Astrocyte of the hippocampus (primary cell): ENCODE measurements at places on chromosomes 7 and 10.
A peak's percentile ranks its signal among the peaks of the same experiment; 100 is the strongest.

GRCh38 chr7:148665221-148665620, 33.5 kb upstream of the CUL1 start:
- peak; percentile 43 for DNase-seq

GRCh38 chr7:148622887-148623585, 32.5 kb downstream of the C7orf33 start:
- peak; percentile 33 for DNase-seq

DNA sequence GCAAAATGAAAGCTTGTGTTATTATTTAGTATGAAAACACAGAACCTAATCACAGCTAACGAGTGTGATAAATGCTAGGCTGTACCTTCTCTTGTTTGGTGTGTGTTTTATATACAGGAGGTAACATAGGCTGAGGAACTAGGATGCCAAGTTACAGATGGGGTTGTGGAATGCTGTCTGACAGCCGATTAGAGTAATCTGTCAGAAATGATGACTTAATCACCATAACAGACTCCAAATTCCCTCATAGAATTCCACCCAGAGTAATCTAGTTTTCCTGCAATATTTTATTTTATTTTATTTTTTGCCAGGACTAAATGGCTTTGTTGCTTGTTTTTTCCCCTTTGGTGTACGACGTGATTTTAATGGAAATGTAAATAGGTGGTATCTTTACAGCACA, 221.2 kb downstream of the CELF2 start:
- DNase-seq = no peak

GRCh38 chr7:12623885-12624498, 53.5 kb downstream of the SCIN start:
- peak; percentile 50 for DNase-seq

DNA sequence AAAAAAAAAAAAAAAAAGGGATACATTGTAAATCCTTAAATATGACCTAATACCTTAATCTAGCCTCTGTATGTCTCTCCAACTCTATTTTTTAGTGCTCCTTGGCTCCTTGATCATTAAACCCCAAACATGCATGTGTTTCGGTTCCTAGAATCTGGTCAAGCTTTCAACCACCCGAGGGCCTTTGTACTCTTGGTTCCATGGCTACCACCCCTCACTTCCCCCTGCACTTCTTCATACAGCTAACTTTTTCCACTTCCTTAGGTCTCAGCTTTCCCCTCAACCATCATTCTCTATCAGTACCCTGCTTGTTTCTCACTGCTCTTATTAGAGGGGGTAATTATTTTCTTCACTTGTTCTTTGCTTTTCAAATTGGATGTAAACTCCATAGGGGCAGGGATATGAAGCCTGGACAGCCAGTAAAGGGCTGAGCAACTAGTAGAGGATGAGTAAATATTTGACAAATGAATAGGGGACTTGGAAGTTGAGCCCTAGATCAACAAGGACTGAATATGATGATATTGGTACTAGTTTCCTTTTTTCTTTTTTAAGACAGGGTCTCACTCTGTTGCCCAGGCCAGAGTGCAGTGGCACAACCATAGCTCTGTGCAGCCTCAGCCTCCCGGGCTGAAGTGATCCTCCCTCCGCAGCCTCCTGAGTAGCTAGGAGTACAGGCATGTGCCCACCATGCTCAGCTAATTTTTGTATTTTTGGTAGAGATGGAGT, 4.3 kb upstream of the GDI2 start:
- no peak for DNase-seq

- no peak for DNase-seq
Observed at GRCh38 chr10:8037941-8038894, 16.3 kb upstream of the GATA3 start.

DNA sequence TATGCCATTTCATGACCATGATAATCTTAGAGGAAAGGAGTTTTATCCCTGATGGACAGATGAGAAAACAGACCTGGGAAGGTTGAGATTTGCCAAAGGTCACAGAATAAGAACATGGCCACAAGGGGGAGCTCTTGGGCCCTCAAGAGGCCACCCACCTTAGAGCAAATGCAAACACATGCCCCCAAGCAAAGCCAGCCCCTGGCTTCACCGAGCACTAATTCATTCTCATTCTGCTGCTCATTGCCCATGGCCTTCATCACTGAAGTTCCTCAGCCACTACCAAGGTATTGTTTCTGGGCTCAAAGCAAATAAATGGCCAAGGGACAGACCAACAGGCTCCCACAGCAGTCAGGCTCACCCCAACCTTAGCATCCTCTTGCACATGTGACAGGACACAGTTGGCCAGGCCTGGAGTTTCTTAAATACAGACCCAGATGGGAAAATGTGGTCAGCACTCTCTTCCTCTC, 44.2 kb downstream of the PDLIM1 start:
- peak; percentile 89 for DNase-seq

GRCh38 chr10:127151541-127151940, 44.9 kb downstream of the INSYN2A start:
- DNase-seq = peak; percentile 32

DNA sequence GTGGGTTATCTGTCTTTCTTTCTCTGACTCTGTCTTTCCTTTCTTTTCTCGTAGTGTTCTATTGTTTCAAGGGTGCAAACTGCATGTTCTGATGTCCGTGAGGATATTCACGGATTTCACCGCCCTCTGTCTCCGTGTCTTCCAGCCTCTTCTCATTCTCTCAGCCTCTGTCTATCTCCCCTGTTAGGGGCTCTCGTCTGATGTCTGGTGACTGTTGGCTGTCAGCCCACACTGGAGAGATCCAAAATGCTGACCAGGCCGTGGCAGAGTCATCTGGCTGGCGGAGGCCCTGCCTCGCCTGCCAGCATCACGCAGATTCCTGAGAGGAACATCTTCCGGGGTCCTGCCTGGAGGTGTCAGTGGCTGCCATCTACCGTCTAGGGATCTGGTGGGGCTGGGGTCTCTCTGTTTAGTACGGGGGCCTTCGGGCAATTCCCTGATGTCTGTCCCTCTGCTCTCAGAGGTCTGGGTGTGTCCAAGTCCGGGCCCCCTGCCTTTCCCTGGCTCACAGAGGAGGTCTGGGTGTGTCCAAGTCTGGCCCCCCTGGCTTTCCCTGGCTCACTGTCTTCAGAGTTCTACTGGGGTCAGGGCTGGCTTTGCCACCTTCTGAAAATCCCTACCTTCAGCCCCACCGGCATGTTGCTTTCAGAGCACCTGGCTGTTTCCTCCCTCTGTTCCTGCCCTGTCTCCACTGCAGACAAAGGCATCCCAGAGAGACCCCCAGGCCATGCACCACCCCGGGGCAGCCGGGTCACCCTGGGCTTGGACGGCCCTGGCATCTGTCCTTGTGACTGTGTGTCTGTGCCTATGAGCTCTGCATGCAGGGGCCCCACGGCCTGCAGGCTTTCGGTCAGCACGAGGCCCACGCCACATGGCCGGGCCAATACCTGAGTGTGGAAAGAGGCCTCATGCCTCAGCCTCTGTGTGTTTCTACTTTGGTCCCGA, 14.0 kb upstream of the SCART1 start:
- no peak for DNase-seq

- DNase-seq = no peak
Observed at GRCh38 chr10:74332398-74332797, 181.4 kb downstream of the ADK start.

- peak; percentile 74 for DNase-seq
Observed at GRCh38 chr10:43854007-43854406, 205.3 kb upstream of the ZNF32 start.

DNA sequence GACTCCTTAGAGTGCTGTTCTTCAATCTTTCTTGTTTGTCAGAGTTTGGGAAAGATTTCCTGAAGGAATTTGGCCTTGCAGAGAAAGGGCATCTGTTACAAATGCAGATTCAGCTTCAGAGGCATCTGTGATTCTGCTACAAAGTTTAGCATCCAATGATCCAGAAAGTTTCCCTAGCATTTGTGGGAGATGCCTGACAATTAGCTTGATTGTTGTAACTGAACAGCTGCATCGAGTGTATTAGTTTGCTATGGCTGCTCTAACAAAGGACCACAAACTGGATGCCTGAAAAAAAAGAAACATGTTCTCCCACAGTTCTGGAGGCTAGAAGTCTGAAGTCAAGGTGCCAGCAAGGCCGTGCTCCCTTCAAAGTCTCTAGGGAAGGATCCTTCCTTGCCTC, 365.1 kb downstream of the GRID1 start:
- no peak for DNase-seq

GRCh38 chr10:79241990-79242619, 105.2 kb upstream of the PPIF start:
- DNase-seq = peak; percentile 71

DNA sequence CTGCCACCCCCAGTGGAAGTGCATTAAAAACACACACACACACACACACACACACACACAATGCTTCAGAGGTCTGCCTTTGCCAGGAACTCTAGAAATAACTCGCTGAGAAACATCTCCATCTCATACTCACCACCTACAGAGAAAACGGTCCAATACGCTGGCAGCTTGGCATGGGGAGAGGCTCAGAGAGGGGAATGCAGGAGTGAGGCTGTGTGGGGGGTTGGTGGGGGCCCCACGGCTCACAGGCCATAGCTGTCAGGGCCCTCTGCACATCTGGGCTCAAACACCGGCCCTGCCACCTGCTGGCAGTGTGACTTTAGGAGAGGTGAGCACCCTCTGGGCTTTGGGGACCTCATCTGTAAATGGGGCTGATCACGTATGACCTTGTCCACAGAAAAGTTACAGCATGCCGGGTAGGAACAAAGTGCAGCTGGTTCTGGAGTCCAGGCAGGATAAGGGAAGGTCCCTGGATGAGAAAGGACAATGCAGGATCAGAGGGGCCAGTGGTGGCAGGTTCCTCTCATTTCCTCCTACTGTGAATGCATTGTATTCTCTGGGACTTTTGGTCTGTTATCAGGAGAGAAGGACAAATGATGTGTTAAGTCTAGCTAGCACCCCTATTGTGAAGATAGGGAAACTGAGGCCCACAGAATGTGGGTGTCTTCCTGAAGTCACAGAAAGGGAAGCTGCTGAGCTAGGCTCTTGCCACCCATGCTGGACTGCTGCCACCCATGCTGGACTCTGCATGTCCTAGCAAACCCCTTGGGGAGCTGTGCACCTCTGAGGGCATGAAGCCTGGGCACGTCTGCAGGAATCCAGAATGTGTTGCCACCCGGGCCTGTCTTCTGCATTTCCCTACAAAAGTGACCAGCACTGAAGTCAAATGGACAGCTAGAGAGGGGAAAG, 404.6 kb downstream of the RPS24 start:
- no peak for DNase-seq

- no peak for DNase-seq
Observed at GRCh38 chr10:70594161-70594560, 8.4 kb downstream of the PRF1 start.

GRCh38 chr7:88318196-88318595, 11.5 kb upstream of the STEAP4 start:
- DNase-seq = no peak

DNA sequence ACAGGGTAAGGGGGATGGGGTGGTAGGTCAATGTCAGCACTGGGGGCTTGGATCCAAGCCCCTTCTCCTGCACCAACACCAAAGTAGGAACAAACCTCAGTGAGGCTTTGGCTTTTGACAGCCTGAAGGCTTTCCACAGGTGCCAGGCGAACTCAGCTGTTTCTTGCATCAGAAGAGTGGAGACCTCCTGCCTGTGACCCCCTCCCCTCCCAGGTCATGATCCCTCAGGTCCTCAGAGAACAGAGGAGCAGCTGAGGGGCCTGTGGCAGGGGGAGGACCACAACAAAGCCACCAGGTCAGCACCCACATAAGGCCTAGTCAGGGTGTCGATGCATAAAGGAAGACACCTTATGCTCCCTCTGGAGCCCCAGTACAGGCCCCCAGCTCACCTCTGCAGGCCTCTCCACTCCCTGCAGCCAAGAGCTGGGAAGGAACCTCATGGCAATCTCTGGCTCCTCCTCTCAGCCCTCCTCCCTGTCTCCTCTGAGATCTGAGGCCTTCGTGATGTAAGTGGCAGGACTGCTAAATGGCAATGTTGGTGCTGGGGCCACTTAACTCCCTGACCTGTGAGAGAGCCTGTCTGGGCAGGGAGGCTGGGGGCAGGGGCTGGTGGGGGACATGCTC, 19.1 kb upstream of the PRRT4 start:
- DNase-seq = no peak

DNA sequence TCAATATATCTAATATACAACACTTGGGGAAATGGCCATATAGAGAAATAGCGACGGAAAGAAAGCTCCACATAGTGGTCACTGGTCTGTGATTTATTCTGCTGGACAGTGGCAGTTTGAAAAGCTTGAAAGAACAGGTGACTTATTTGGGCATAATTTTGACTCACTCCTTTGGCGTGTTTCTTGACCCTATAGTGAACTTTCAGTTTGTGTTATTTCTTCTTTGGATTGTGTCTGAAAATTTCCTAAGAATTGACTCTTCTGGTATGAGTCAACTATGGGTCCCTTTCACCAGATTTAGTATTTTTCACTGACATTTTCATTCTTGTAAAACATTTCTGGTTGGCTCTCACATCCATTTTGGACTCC, 25.8 kb upstream of the IMMP2L start:
- DNase-seq = peak; percentile 47

GRCh38 chr7:30171766-30172447, 37.1 kb downstream of the MTURN start:
- DNase-seq = no peak

DNA sequence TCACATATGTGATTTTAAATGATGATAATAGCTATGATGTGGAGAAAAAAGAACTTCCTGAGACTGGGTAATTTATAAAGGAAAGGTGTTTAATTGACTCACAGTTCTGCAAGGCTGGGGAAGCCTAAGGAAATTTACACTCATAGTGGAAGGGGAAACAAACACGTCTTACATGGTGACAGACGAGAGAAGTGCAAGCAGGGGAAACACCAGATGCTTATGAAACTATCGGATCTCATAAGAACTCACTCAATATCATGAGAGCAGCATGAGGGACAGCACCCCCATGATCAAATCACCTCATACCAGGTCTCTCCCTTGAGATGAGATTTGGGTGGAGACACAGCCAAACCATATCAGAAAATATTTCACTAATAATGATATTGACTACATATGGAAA, 4.1 kb upstream of the LIPN start:
- no peak for DNase-seq

DNA sequence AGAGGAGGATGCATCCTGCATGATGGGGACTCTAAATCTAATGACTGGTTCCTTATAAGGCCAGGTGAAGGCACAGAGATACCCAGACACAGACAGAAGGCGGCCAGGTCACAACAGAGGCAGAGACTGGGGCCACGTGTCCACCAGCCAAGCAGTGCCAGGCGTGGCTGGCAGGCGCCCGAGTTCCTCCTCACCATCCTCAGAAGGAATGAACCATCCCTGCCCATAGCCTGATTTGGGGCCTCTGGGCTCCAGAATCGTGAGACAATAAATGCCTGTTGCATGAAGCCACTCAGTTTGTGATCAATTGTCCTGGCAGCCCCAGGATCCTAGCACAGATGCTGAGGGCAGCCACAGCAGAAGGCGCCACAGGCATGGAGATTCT, 69.0 kb upstream of the TNRC18 start:
- no peak for DNase-seq

GRCh38 chr7:55343860-55344606, 21.1 kb upstream of the LANCL2 start:
- no peak for DNase-seq

- no peak for DNase-seq
Observed at GRCh38 chr7:43825391-43825808, 43.9 kb downstream of the MRPS24 start.

- DNase-seq = no peak
Observed at GRCh38 chr7:144379776-144380384, 23.6 kb downstream of the NOBOX start.

- peak; percentile 82 for DNase-seq
Observed at GRCh38 chr7:137903382-137904169, 56.8 kb upstream of the DGKI start.
